ENCODE measurements at places on chromosomes 11 and 22. TPM values are rescaled to one million over a fixed set of nuclear protein-coding genes. Genes with fewer than 3 reads are reported as not detected.

The RFPL1 gene
- not detected for total RNA-seq

GRCh38 chr22:45709866-45710265 lies 38.2 kb downstream of the ATXN10 start:
- no peaks in the 10 kb centered on the region for H3K27me3 ChIP-seq
- peaks cover 35% of the 10 kb centered on the region for H3K36me3 ChIP-seq
- DNase-seq, result no peak
- H3K4me1 ChIP-seq, result no peaks in the 10 kb centered on the region
- H3K27ac ChIP-seq, result no peak overlapping the region

- peaks cover 32% of the 10 kb centered on the region for H3K4me1 ChIP-seq
- no peak overlapping the region for H3K27ac ChIP-seq
- H3K4me3 ChIP-seq, result no peak overlapping the region
- no peaks in the 10 kb centered on the region for H3K36me3 ChIP-seq
- DNase-seq, result no peak
- no peaks in the 10 kb centered on the region for H3K27me3 ChIP-seq
Observed at GRCh38 chr11:76765863-76766350, 17.2 kb upstream of the TSKU start.

- H3K4me3 ChIP-seq, result no peak overlapping the region
- no peak overlapping the region for H3K27ac ChIP-seq
- DNase-seq, result peak; percentile 81
- H3K36me3 ChIP-seq, result no peaks in the 10 kb centered on the region
- peaks cover 32% of the 10 kb centered on the region for H3K27me3 ChIP-seq
- H3K4me1 ChIP-seq, result peaks cover 7% of the 10 kb centered on the region
Observed at GRCh38 chr22:46542011-46542985, 4.9 kb upstream of the CELSR1 start.

- H3K27me3 ChIP-seq, result no peaks in the 10 kb centered on the region
- H3K27ac ChIP-seq, result no peak overlapping the region
- H3K36me3 ChIP-seq, result peaks cover 32% of the 10 kb centered on the region
- H3K4me1 ChIP-seq, result peaks cover 18% of the 10 kb centered on the region
- DNase-seq, result no peak
Observed at GRCh38 chr22:50403701-50404101, 60.6 kb downstream of the PPP6R2 start.

DNA sequence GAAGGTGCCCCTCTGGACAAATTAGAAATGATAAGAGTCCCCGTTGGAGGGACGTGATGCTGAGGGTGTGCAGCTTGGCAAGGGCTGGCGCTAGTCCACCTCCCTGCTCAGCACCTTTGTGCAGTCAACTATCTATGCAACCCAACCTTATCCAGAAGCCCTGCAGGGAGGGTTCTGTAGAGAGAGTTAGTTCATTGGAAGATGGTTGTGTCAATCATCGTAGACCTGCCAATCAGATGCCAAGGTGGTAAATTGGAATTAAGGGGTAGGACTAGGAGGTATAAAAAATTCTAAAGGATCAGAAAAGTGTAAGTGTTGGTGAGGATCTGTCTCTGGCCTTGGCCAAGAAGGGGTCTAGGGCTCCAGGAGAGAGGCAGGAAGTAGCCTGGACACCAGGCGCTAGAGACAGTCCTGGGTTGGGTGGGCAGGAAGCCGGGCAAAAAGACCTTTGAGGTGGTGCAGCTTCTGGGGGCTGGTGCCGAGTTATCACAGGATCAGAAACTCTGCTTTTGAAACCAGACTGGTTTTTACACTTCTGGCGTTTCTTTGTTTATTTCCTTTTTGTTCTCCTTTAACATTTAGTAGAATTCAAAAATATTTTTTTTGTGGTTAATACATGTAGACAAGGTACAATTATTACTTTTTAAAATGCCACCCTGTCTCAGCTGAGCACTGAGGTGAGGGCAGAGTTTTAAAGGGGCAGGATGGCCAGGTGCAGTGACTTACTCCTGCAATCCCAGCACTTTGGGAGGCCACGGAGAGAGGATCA lies 1.6 kb downstream of the C1QTNF6 start:
- H3K4me1 ChIP-seq, result peaks cover 63% of the 10 kb centered on the region
- DNase-seq, result no peak
- peak overlapping the region; percentile 10 for H3K4me3 ChIP-seq
- no peaks in the 10 kb centered on the region for H3K36me3 ChIP-seq
- H3K27ac ChIP-seq, result no peak overlapping the region
- no peaks in the 10 kb centered on the region for H3K27me3 ChIP-seq

Data from CD4-positive, alpha-beta T cell (primary cell).